ENCODE measurements at places on chromosomes 16 and 17.

DNA sequence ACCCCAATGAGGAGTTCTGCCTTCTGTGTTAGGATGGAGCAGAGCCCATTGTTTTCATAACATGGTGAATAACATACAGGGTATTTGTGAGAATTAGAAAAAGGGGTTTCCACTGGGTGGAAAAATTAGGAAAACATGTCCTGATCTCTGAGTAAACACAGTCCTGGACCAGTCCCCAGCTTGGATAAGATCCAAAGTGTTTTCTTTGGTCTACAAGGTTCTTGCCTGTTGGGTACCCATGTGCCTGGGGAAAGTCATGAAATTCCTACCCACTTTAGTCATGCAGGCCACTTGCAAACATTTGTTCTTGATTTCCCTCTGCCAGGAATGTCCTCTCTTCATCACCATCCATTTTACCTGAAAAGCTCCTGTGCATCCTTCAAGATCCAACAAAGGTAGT lies 164.8 kb upstream of the DYNLRB2 start:
- H3K4me3 ChIP-seq: no peak overlapping the region
- H3K27me3 ChIP-seq: peaks cover 3% of the 10 kb centered on the region
- no peak overlapping the region for H3K27ac ChIP-seq
- no peak for DNase-seq
- peaks cover 4% of the 10 kb centered on the region for H3K4me1 ChIP-seq

GRCh38 chr17:77604973-77605313 lies 353.6 kb upstream of the TNRC6C start:
- peaks cover 14% of the 10 kb centered on the region for H3K27me3 ChIP-seq
- H3K4me1 ChIP-seq: peaks cover 19% of the 10 kb centered on the region
- no peak for DNase-seq
- H3K4me3 ChIP-seq: no peak overlapping the region
- H3K36me3 ChIP-seq: no peaks in the 10 kb centered on the region

DNA sequence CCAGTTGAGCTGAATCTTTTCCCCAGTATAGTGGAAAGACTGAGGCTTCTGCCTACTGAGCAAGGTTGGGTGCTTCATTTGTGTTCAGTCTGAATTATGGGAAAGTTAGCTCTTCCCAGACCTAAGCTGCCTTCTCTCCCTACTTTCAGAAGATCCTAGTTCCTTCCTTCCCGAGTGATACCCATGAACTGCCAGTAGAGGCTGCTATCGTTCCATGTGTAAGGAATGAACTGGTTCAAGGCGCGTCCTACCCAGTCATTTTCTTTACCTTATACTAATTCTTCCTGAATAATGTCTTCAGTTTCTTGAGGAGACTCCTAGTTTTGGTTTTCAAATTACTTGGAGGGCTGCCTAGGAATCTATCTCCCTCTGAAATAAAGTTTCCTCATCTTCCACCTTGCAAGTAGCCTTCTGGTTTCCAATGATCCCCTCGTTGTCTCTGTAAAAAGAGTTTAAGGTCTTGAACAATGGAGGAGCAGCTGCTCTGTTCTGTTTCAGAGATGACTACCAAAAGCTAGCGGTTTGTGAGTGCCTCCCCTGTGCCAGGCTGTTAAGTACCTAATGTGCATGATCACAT lies 934 bp upstream of the AOC2 start:
- H3K36me3 ChIP-seq: no peaks in the 10 kb centered on the region
- H3K27ac ChIP-seq: peak overlapping the region; percentile 30
- H3K4me3 ChIP-seq: no peak overlapping the region
- H3K27me3 ChIP-seq: peaks cover 2% of the 10 kb centered on the region
- peak; percentile 37 for DNase-seq

DNA sequence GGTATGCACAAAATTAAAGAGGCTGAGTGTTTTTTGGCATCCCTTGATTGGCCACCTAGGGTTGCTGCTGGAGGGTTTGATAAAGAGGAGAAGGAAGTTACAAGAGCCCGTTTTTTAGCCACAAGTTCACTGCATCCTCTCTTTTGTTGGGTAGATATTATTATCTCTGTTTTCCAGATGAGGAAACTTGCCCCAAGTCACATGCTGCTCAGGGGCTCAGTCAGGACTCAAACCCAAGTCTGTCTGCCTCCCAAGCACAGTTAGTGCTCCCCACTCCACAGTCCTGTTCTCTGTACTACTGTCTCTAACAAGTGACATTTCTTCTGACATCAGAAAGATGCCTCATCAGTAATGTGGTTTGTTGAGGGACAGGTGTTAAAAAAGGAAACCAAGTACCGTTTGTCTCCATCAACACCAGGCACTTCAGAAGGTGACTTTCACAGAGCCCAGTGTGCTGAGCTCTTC lies 1.4 kb downstream of the NT5M start:
- DNase-seq: no peak
- peak overlapping the region; percentile 87 for H3K4me3 ChIP-seq
- H3K36me3 ChIP-seq: no peaks in the 10 kb centered on the region
- no peak overlapping the region for H3K27ac ChIP-seq

DNA sequence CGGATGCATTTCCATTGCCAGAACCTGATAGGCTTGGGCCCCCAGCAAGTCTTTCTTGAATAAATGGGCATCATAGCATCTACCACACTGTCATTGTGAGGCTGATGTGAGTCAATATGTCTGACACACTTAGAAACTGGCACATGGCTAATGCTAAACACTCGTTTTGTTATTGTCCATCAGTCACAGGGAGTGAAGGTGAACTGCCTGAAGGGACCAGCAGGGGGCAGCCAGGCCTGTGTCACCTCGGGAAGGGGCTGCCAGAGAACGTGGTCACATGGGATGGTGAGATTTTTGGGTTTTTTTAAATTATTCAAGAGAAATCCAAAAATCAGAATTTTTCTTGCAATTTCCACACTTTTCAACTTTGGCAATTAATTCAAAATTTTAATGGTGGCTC lies 831 bp upstream of the RCVRN start:
- H3K4me3 ChIP-seq: no peak overlapping the region
- no peaks in the 10 kb centered on the region for H3K36me3 ChIP-seq
- peaks cover 2% of the 10 kb centered on the region for H3K27me3 ChIP-seq
- peak; percentile 69 for DNase-seq
- no peak overlapping the region for H3K27ac ChIP-seq
- no peaks in the 10 kb centered on the region for H3K4me1 ChIP-seq

- H3K36me3 ChIP-seq: peaks cover 37% of the 10 kb centered on the region
- peaks cover 3% of the 10 kb centered on the region for H3K27me3 ChIP-seq
- H3K27ac ChIP-seq: no peak overlapping the region
- no peak overlapping the region for H3K4me3 ChIP-seq
- H3K4me1 ChIP-seq: no peaks in the 10 kb centered on the region
These were observed 17.6 kb upstream of the NKD1 start for GRCh38 chr16:50530277-50531236.

GRCh38 chr17:416293-417206 lies 63.9 kb upstream of the RPH3AL start:
- DNase-seq: no peak
- peaks cover 3% of the 10 kb centered on the region for H3K27me3 ChIP-seq
- no peak overlapping the region for H3K27ac ChIP-seq
- no peak overlapping the region for H3K4me3 ChIP-seq
- H3K36me3 ChIP-seq: peaks cover 6% of the 10 kb centered on the region

GRCh38 chr16:69301861-69302260 lies 9.3 kb upstream of the VPS4A start:
- no peak overlapping the region for H3K4me3 ChIP-seq
- no peaks in the 10 kb centered on the region for H3K4me1 ChIP-seq
- no peak for DNase-seq
- no peaks in the 10 kb centered on the region for H3K36me3 ChIP-seq
- no peak overlapping the region for H3K27ac ChIP-seq
- H3K27me3 ChIP-seq: no peaks in the 10 kb centered on the region

DNA sequence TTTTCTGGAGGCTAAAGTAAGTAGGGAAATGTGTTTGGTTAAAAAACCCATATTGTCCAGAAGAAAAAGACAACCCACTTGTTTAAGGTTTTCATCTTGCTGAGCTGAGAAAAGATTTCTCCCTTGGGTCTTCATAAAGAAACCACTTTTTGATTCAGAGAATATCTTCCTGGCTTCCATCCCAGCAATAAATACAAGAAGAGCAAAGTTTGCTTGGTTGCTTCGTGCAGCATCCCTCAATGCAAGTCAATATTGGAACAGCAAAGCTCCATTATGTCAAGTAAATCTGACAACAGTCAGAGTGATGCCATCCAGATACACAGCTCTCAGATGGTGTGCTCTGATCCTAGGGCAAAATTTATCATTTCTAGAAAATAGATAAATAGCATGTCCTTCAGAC lies 118.9 kb upstream of the PIRT start:
- H3K27ac ChIP-seq: no peak overlapping the region
- H3K36me3 ChIP-seq: no peaks in the 10 kb centered on the region
- H3K27me3 ChIP-seq: no peaks in the 10 kb centered on the region
- no peak for DNase-seq
- no peaks in the 10 kb centered on the region for H3K4me1 ChIP-seq
- H3K4me3 ChIP-seq: no peak overlapping the region

DNA sequence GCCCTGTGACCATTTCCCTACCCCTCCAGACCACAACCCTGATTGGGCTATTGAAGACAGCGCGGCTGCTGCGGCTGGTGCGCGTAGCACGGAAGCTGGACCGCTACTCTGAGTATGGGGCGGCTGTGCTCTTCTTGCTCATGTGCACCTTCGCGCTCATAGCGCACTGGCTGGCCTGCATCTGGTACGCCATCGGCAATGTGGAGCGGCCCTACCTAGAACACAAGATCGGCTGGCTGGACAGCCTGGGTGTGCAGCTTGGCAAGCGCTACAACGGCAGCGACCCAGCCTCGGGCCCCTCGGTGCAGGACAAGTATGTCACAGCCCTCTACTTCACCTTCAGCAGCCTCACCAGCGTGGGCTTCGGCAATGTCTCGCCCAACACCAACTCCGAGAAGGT lies 12.5 kb downstream of the KCNH6 start:
- peaks cover 4% of the 10 kb centered on the region for H3K4me1 ChIP-seq
- H3K4me3 ChIP-seq: no peak overlapping the region
- peaks cover 25% of the 10 kb centered on the region for H3K27me3 ChIP-seq
- H3K36me3 ChIP-seq: peaks cover 5% of the 10 kb centered on the region

DNA sequence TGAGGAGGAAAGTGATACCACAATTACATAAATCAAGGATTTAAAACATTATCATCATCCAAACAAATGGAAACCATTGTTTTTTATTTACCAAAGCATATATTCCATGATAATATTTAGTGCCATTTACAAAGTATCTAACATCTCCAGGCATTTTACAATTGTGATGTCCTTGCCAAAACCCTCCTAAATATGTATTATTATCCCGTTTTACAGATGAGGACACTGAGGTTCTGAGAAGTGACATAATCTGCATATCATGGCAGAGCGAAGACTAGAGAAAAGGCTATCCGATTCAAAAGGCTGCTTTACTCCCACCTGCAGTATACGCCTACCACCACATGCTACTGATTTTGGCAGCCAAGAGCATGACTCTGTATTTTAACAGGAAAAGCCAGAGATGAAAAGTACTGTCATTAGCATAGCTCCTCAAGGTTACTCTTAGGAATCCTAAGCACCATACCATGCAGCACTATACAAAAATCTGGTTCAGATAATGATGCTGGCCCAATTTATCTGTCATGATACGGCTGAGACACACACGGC lies 301.4 kb downstream of the CA10 start:
- DNase-seq: no peak
- H3K27ac ChIP-seq: no peak overlapping the region
- no peaks in the 10 kb centered on the region for H3K36me3 ChIP-seq
- peaks cover 26% of the 10 kb centered on the region for H3K4me1 ChIP-seq
- no peaks in the 10 kb centered on the region for H3K27me3 ChIP-seq
- H3K4me3 ChIP-seq: no peak overlapping the region

DNA sequence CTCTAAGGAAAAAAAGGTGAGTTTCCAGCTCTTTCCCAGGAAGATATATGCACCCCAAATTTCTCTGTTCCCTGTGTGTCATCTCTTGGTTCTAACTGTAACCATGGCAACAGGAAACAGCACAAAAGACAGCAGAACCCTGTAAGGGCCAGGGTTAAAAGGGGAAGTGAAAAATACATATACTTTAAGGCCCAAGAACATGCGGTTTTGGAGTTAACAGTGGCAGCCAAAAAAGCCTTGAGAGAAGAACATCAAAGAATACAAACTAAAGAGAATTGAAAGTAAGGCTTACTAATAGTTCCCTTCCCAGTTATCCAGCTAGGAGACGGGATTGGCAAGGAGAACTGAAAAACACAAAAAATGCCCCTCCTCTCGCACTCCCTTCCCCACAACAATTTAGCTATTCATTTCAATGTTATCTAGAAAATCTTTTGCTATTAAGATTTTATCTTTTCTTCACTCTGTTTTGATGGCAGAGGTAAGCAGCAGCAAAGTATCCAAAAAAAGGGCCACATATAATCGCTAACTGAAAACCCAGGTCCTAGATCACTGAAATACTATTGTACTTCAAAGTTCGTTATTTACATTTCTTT lies 1.5 kb downstream of the SPOP start:
- peak overlapping the region; percentile 97 for H3K27ac ChIP-seq
- no peaks in the 10 kb centered on the region for H3K36me3 ChIP-seq
- H3K4me1 ChIP-seq: peaks cover 25% of the 10 kb centered on the region
- peak overlapping the region; percentile 97 for H3K4me3 ChIP-seq

DNA sequence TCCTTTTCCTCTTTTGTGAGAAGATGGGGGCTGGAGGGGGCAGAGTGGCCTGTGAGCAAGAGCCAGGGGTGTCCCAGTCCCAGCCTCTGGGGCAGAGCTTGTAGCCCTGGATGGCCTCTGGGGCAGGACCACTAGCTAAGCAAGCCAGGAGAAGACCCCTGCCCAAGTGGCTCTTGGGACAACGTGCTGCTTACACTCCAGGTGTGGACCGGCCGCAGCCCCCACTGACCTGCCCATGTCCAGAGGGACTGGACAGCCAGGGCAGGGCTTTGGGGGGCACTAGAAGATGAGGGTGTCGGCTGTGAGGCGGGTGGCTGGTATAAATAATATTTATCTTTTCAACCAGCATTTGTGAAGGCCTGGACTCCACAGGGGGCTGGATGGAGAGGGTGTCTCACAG lies 9.2 kb upstream of the SPPL2C start:
- H3K4me3 ChIP-seq: no peak overlapping the region
- no peaks in the 10 kb centered on the region for H3K36me3 ChIP-seq
- no peaks in the 10 kb centered on the region for H3K4me1 ChIP-seq

DNA sequence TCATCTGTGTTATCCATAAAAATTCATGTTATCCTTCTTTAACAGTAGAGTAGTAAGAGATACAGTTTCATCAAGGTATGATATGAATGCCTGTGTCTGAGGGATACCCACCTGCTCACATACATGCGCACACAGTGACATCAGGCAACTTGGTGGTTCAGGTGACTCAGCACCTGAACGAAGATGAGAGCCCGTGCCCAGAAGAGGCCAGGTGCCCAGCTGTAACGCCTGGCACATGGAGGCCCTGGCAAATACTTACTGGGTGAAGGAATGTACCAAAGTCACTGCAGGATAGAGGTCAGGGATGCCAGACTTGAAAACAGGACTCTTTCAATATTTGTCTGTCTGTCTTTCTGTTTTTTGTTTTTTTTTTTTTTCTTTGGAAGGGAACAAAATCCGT lies 72.6 kb upstream of the LGALS9 start:
- peaks cover 24% of the 10 kb centered on the region for H3K4me1 ChIP-seq
- peaks cover 7% of the 10 kb centered on the region for H3K36me3 ChIP-seq
- no peak overlapping the region for H3K4me3 ChIP-seq
- peaks cover 4% of the 10 kb centered on the region for H3K27me3 ChIP-seq
- no peak for DNase-seq
- no peak overlapping the region for H3K27ac ChIP-seq

Measured in glutamatergic neuron (in vitro differentiated cells).